ENCODE measurements at places on chromosomes 2 and 18. TPM values are rescaled to one million over a fixed set of nuclear protein-coding genes. Genes with fewer than 3 reads are reported as not detected.

The SERPINB7 gene
- not detected for total RNA-seq

The LIMS3 gene
- not detected for total RNA-seq

The ADRA2B gene
- 2.0 TPM for total RNA-seq

The AAK1 gene
- 174 TPM for total RNA-seq

The DPYSL5 gene
- not detected for total RNA-seq

The ARMC9 gene
- total RNA-seq, result 1.4 TPM

The ZNF236 gene
- 25.4 TPM for total RNA-seq

The MFF gene
- total RNA-seq, result 50.3 TPM

The CPO gene
- total RNA-seq, result not detected

The IGFBP2 gene
- 0.22 TPM for total RNA-seq
